ENCODE measurements at places on chromosomes 16 and 17.

DNA sequence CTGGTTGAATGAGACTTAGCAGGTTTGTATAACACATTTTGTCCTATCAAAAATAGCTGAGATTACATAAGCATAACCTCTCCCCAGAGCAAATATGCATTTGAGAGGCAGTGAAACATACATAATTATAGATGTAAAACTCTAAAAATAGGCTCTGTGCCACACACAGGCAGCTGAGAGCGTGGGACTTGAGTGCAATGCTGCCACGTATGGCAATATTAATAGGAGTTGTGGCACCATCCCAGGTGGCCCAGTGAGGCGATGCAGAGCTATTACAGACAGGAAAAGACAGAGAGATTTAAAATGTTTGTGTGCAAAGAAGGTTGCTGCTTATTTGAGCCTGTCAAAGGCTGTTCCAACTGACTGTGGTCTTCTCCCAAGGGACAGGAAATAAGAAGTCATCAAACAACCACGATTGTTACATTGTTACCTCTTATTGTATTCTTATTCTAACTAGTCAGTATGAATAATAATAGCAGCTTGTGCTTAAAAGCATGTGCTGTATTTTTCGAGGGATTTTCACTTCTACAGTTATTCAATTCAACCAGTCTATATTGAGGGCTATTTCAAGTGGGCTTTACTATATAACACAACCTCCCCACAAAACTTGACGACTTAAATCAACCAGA lies 116.5 kb downstream of the SALL1 start:
- DNase-seq: no peak

- DNase-seq: peak; percentile 66
These were observed 7.3 kb upstream of the RHOT2 start for GRCh38 chr16:660459-661183.

- DNase-seq: no peak
These were observed 233.8 kb upstream of the GSE1 start for GRCh38 chr16:85379041-85380001.

DNA sequence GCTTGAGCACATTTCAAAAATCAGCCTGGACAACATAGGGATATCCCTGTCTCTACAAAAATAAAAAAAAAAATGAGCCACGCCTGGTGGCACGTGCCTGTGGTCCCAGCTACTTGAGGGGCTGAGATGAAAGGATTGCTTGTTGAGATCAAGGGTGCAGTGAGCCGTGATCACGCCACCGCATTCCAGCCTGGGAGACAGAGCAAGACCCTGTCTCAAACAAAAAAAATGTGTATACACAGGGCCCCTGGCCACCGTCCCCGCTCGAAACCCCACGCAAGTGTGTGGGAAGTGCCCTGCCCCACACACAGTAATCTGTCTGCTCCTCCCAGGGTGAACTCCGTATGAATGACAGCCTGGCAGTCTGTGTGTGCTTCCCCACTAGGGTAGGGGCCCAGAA lies 93.0 kb upstream of the RPL38 start:
- no peak for DNase-seq

- DNase-seq: no peak
These were observed 9.4 kb downstream of the GLIS2 start for GRCh38 chr16:4325253-4325758.

DNA sequence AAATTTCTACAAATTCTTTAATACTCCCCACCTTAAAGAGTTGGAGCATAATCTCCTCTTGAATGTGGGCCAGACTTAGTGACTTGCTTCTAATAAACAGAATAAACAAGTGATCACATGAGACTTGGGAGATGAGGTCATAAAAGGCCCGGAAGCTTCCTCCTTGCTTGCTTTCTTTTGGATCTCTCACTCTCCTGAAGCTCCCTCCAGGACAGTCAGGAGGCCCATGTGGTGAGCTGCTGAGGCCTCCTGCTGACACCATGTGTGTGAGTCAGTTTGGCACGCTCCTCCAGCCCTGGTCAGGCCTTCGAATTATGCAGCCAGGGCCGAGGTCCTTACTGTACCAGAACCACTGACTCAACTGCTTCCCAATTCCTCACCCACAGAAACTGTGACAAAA lies 53.2 kb downstream of the NDEL1 start:
- DNase-seq: peak; percentile 93

GRCh38 chr17:40940266-40940665 lies 2.8 kb upstream of the KRT23 start:
- DNase-seq: no peak

GRCh38 chr16:15701367-15701766 lies 51.3 kb downstream of the NDE1 start:
- no peak for DNase-seq

- DNase-seq: peak; percentile 87
These were observed 22.8 kb downstream of the TAOK1 start for GRCh38 chr17:29412780-29413565.

- peak; percentile 45 for DNase-seq
These were observed 167.1 kb upstream of the MAF start for GRCh38 chr16:79767421-79768275.

DNA sequence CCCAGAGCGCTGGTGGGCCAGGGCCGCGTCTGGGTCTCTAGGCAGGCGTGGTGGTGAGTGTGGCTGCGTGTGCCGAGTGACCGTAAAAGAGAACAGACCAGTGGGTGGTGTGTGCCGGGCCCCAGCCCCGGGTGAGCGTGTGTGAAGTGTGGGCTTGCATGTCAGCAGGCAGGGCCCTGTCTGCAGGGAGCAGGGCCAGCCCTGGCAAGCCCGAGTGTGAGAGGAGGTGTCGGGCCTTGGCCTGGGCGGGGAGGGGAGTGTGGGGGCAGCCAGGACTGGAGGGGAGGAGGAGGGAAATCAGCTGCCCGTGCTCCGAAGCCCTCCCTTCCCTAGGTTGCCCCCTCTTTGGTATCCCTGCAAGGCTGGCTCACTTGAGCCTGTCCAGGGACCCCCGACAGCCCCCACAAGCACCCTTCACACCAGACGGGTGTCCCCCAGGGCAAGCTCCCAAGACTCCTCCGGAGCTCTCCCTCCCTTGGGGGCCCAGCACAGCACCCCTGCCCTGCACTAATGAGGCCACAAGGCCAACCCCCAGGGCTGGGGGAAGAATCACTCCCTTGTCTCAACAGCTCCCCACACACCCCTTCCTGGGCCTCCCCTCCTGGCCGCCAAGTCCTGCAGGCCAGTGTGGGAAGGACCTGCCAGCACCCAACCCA lies 1.9 kb downstream of the USH1G start:
- no peak for DNase-seq

DNA sequence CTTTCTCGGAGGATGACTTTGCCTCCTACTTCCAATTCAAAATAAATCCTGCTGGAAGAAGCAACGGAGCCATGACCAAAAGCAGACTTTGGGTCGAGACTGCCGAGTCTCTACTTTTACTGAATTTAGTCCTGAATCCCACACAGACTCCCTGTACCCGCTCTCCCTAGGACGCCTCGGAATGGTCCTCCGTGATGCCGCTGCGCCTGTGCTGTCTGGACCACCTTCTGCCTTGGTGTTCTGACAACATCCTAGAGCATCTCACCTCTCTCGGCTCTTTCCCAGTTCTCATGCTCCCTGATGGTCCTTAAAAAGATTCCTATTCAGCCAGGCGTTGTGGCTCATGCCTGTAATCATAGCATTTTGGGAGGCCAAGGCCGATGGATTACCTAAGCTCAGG lies 181.1 kb upstream of the HSBP1 start:
- no peak for DNase-seq

DNA sequence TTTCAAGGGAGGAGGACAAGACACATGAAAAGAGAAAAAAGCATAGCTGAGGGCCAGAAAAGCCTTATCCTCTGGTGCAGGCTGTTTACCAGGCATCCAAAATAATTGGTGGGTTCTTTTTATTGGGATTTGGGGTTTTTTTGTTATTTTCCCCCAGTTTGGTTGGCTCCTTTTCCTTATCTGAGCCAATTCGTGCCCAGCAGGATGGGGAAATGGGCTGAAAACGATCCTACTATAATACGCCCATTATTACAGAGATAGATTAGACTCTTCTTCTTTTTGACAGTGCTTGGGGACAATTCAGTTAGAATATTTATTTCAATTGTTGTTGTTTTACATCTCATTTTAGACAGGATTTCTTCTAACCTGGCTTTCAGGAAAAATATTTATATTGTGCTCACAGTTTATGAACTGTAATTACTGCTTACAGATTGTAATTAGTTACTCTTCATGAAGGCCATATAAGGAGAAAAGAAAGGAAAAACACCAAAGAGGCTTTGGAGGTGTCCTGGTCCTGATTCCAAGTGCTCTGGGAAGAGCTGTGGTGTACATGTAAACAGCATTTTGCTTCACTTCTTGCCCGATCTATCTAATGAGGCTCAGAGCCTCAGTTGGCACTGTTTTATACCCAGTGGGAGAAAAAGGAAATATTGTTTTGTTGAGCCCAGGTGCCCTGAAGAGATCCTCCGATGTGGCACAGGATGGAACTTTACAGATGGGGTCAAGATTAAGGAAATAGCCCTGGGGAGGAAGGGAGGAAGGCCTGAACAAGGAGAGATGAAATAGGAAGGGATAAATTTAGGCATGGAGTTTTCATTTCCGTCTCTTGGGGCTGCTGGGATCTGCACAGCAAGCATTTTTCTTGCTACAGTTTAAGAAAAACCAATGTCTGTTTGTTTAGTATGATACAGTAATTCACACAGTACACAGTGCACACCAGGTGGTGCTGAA lies 611 bp upstream of the ANKRD40 start:
- DNase-seq: peak; percentile 26

- no peak for DNase-seq
These were observed 78.8 kb upstream of the CDYL2 start for GRCh38 chr16:80883159-80883642.

DNA sequence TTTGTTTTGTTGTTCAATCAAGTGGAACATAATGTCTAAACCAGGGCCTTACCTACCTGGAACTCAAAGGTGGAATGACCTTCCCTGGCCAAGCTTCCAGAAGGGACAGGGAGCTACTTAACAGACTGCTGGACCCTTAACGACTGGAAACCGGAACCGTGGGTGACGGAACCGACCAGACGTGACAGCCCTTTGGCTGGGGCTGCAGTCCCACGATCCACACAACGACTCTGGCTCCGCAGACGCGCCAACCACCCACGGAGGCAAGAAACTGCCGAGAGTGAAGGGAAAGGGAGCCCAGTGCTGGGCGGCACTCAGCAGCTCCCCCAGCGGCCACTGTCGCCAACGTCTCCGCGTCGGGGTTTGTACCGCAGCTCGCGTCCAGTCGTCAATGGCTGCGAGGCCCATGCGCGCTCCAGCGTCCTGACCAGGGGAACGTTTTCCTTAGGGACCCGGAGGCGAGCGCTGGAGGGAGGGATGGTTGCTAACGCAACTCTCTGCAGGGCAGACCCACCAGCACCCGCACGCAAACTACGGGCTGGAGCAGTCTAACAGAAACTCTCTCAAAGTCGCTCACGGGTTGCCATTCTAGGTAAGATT lies 5.5 kb upstream of the KIF22 start:
- DNase-seq: peak; percentile 59

- no peak for DNase-seq
These were observed 81.6 kb upstream of the ZNF750 start for GRCh38 chr17:82921426-82921825.

GRCh38 chr17:39997543-39997942 lies 16.9 kb downstream of the PSMD3 start:
- DNase-seq: no peak

DNA sequence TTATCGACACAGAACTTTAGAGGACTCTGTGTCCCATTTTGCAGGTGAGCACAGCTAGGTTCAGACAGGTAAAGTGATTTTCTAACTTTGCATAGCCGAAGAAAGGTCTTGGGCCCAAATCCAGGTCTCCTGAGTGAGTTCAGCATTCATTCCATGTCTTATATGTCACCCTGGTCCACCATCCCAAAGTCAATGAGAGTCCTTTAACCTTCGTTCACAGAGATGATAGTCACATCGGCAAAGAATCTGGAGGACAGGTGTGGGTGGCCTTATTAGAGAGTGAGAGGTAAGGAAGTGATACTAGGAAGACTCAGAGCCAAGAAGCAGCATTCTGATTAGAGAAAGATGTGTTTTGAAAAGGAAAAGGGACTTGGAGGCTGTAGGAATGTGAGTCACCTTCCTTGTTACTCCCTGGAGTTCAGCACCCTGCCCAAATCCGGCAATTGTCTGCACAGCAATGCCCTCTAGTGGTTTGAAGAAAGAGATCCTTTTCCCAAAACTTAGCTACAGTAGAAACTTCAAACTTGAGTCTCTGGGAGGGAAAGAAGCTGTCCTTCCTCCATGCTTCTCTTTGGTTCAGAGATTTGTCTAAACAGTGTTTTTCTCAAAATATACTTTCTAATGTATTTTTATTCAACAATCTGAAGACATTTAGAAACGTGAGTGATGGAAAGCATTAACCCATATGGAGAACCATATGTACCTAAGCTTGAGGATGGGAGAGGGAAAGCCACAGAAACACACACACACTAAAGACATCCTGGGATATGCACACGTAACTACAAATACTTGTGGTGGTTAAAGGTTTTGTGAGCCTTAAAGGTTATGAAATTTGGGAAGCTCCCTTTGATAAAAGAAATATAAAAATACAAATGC lies 96.4 kb upstream of the SHISA6 start:
- DNase-seq: peak; percentile 49

Measured in fibroblast of skin of abdomen (primary cell).